Renal cortex interstitium (tissue), 15 donors: ENCODE measurements at places on chromosomes 12 and 14. TPM values are rescaled to one million over a fixed set of nuclear protein-coding genes. Genes with fewer than 3 reads are reported as not detected.

The SLC35F4 gene
- 4.0 TPM for polyA plus RNA-seq

The ITGA5 gene
- 50.6 TPM for polyA plus RNA-seq

The MYF6 gene
- polyA plus RNA-seq, result 0.17 TPM

The C3AR1 gene
- 3.1 TPM for polyA plus RNA-seq

The ADAMTS20 gene
- 0.81 TPM for polyA plus RNA-seq

The GAS2L3 gene
- 21.8 TPM for polyA plus RNA-seq

The PLEKHH1 gene
- polyA plus RNA-seq, result 43.9 TPM

The CLEC2A gene
- not detected for polyA plus RNA-seq

The OTX2 gene
- not detected for polyA plus RNA-seq

The WDHD1 gene
- 23.0 TPM for polyA plus RNA-seq

The BIN2 gene
- 3.2 TPM for polyA plus RNA-seq

The KLC1 gene
- 156 TPM for polyA plus RNA-seq

The ERBB3 gene
- 96.1 TPM for polyA plus RNA-seq

The DNAH10 gene
- 5.8 TPM for polyA plus RNA-seq

The RND1 gene
- polyA plus RNA-seq, result 2.8 TPM

The CYP27B1 gene
- polyA plus RNA-seq, result 1.5 TPM

The NRIP2 gene
- 29.5 TPM for polyA plus RNA-seq

The TMEM179 gene
- 0.90 TPM for polyA plus RNA-seq

The SMIM41 gene
- polyA plus RNA-seq, result 0.73 TPM

The TAS2R20 gene
- 1.1 TPM for polyA plus RNA-seq

The RAPGEF3 gene
- polyA plus RNA-seq, result 58.4 TPM

The TAS2R50 gene
- polyA plus RNA-seq, result not detected

The INHBC gene
- 0.25 TPM for polyA plus RNA-seq

The C1QL4 gene
- polyA plus RNA-seq, result 2.2 TPM

The TAS2R30 gene
- 0.12 TPM for polyA plus RNA-seq

The TM9SF1 gene
- polyA plus RNA-seq, result 47.1 TPM

The TPH2 gene
- polyA plus RNA-seq, result 0.09 TPM

The PPP1R1A gene
- 66.5 TPM for polyA plus RNA-seq

The SP1 gene
- 74.4 TPM for polyA plus RNA-seq

The SYCP3 gene
- 0.23 TPM for polyA plus RNA-seq

The PRPF39 gene
- polyA plus RNA-seq, result 72.7 TPM

The MIP gene
- 0.40 TPM for polyA plus RNA-seq

The MYRFL gene
- 4.9 TPM for polyA plus RNA-seq

The NPFF gene
- 1.00 TPM for polyA plus RNA-seq

The NUDT4 gene
- polyA plus RNA-seq, result 113 TPM

The KRT74 gene
- not detected for polyA plus RNA-seq

The SLC17A8 gene
- 0.23 TPM for polyA plus RNA-seq

The HOTAIR gene
- polyA plus RNA-seq, result 3.0 TPM

The GNB3 gene
- 9.2 TPM for polyA plus RNA-seq
